ENCODE measurements at places on chromosomes 7 and 10.

GRCh38 chr7:158063850-158064610 is 523.6 kb downstream of the PTPRN2 start:
- DNase-seq: no peak

GRCh38 chr7:31767686-31768358 is 80.8 kb downstream of the PPP1R17 start:
- DNase-seq: no peak

DNA sequence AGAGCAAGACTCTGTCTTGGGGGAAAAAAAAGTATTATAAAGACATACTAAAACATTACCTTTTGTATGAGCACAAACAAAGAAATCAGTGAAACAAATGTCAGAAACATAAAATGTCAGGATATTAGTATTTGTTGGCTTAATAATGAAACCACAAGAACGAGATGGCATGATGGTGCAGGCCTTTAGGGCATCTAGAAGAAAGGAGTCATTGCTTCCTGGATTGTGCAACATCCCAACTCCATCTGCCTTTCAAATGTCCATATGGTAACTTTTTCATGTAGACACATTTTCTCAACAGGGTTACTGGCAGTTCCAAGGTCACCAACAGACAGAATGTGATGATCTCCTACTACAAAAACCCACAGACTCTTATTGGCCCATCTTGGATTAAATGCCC is 96.6 kb downstream of the ZNF248 start:
- DNase-seq: no peak

DNA sequence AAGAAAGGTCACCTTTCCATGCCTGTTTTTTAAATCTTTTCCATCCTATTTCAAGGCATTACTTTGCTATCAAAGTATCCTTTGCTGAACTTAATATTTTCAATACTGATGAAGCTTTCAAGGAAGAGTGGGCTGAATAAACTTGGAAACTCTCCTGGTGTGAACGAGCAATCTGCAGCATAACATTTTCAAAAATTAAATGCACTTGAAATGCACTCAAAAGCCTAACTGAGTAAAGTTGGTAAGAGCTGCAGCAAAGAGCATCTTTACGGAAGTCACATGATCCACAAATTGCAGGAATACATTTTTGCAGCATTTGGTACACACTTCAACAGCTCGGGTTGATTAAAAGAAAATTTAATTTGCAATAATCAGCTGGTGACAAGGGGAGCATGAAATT is 367.3 kb downstream of the PHTF2 start:
- no peak for DNase-seq

GRCh38 chr10:129893104-129894089 is 70.7 kb downstream of the EBF3 start:
- DNase-seq: no peak
